T follicular helper cell (primary cell): ENCODE measurements at places on chromosomes 4 and X.

DNA sequence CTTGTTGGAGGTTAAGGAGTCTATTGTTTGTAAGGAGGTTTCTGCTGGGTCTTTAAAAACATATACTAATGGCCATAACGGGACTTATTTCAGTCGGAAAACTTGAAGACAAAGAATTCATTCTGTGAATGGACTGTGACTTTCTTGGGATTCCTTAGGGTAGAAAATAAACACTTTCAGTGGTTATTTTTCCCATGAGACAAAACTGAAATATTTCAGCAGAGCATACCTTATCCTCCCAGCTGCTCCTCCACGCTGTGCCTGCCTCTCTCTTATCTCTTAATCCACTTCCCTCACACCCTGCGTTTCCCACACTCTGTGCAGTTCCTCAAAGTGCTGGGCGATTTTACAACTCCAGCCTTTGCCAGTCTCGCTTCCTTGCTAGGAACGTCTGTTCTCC is 47.1 kb upstream of the SORBS2 start:
- no peak for DNase-seq

DNA sequence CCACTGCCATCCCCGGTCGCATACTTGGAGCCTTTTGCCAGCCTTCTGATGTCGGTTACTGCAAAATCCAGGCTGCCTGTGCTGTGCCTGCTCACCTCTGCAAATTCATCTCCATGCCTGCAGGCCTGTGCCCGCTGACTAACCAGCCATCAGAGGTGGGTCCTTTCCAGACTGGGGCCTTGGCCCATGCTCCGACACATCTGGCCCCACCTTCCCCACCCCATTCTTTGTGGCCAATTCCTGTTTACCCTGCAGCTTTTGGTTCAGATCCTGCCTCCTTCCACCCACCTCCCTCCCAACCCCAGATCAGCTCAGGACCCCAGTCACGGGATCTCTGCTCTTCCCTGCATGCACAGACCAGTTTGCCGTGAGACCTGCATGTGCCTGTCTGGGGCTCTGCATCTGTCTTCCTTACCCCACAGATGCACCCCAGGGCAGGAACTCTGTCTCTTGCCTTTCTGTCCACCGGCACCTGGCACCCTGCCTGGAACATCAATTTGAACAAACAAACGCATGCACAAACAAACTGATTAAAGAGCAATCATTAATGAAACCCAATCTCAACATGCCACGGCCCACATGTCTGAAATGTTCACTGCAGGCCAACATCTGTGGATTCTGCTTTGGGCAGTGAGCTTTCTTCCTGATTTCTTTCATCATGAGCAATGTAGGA is 112.8 kb upstream of the PSAPL1 start:
- DNase-seq, result no peak

GRCh38 chr4:19776021-19776459 is 475.7 kb upstream of the SLIT2 start:
- no peak for DNase-seq

DNA sequence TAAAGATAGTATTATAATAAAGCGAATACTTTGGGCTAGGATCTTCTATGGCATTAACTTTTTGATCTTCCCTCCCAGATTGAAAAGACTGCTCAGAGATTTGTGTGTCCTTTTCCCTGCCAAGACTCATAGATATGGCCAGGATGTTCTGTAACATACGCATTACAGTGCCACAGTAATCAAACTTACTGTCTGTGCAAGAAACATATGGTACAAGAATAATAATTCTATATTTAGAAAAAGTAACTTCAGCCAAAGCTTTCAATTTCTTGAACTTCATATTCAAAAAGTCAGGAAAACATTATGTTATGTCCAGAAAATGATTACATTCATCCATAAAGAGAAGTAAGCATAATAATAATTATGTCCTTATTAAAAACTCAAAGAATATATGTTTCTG is 100.9 kb upstream of the GUCY1A1 start:
- no peak for DNase-seq

DNA sequence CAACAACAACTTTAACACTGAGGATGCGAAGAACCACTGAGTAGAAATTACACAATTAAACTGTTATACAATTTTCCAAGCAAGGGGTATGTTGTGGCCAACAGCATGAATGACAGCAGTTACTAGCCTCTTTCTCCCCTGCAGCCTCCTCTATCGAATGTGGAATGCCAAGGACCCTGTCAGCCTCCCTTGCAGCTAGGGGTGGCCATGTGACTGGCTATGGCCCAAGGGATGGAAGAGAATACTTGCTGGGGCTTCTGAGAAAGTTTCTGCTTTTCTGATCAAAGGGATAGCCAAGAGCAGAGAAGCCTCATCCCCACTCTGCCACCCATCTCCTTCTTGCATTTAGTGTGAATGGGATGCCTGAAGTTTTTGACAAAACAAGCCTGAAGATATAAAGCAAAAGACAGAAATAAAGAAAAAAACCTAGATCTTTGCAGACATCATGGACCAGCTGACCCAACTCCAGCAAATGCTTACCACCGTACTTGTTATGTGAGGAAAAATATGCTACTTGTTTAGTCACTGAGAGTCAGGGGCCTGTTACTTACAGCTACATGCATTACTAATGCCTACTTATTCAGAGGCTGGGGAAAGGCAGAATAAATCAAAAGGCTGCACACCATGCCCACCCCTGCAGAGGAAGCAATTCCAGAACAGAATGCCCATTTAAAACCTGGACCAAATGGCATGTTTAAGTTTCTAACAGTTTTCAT is 32.0 kb downstream of the DCTD start:
- no peak for DNase-seq

- DNase-seq, result peak; percentile 24
Measured at GRCh38 chrX:103215425-103215991, 600 bp downstream of the BEX4 start.

DNA sequence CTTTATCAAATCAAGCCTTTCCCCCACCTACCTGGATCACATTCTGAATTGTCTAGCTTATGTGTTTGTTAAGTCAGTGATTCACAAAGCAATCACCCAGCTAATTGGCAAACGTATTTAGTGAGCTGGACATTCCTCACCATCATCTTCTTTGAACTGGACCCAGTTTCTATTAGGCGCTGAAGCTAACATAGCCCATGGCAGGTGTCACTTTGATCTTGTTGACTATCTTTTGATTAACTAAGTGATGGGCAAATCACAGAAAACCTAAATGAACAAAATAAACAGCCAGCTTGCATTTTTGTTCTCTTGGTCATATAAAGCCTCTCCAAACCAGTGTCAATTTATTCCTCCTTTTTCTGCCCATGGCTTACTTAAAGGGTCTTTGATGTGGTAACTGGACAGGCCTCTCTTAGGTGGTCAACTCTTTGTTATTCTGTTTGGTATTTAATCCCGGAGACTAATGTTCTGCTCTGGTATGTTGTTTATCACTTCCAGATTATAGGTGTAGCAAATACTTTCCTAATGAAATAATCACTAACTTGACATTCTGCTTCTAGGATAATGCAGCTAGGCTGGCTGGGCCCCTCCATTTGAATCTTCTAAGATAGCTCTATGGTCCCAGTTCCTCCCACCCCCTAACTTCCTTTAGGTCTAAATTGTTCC is 105.3 kb upstream of the SMIM10 start:
- DNase-seq, result no peak

DNA sequence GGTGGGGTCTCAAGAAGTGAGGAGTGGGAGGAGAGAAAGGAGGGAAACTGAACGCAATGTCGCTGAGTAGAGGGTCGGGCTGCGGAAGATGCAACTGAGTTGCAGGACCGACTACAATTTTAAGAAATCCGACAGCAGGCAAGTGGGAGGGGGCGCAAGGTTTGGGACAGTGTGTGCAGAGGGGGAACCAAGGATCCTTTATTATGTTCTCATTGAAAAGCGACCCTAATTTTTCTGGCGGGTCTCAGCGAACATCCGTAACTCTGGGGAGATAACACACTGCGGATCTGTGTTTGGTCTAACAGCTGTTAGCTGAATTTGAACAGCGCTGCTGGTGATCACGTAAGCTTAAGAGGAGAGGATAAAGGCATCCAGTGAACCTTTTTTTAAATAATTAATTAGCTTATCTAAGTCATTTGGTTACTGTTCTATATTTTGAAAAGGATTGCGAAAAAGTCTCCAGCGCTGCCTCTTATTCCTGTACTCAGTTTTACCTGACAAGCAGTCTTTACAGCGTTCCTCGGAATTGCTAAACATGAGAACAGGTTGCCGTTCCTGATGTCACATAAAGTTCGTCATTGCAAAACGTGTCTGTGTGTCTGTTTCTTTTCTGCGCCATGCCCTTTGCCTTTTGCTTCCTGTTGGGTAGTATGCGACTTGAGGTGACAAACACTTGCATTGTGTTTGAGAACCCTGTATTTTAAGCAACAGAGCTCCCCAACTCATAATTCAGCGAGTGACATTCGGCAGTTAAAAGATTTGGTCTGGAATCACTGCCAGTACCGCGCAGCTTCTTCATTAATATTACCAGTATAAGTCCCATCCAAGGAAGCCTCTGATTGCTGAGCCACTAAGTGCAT is 1.3 kb downstream of the HTR2C start:
- no peak for DNase-seq

DNA sequence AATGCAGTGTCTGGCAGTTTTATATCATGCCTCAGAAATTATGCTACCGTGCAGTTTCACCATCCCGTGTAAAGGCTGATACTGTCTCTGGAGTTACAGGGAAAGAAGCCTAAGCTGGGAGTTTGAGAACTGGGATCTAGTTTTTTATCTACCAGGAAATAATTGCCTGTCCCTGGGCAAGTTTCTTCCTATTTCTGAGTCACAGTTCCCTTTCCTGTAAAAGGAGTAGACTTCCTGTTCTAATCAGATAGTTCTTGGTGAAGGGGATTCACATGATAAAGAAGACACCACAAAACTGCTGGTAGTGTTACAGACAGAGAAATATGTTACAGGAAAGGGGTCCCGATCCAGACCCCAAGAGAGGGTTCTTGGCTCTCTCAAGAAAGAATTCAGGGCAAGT is 17.1 kb downstream of the HERC3 start:
- no peak for DNase-seq

GRCh38 chrX:71563921-71564320 is 14.3 kb upstream of the GCNA start:
- DNase-seq, result no peak

DNA sequence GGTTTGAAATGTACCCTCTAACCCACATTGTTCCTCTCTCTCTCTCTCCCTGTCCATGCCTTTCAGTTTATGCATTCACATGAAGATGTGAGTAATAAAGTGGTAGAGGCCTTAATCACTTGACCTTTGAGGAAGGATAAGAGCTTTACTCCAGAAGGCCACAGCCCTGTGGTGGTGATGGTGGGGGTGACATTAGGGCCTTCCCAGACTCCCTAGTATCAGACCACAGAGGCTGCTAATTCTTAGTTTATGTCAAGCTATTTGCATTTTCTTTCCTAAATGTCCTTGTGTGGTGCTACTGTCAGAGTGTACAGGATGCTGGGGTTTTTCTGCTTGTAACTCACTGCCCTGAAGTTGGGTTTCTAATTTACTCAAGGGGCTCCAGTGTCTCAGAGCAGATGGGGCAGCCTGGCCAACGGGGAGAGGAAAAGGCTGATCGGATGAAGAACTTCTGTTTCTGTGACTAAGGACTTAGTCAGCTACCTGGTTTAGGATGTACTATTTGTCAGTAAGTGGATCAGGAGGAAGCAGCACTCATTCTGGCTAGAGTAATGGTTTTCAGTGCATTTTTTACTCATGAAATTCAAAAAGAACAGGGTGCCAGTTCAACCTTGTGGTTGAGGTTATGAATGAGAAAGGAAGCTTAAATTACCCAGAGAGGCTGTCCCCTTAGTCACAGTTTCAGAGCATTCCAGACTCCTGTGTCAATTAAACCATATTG is 509.6 kb upstream of the DIPK2B start:
- no peak for DNase-seq

- no peak for DNase-seq
Measured at GRCh38 chr4:150574678-150575077, 7.3 kb upstream of the MAB21L2 start.

DNA sequence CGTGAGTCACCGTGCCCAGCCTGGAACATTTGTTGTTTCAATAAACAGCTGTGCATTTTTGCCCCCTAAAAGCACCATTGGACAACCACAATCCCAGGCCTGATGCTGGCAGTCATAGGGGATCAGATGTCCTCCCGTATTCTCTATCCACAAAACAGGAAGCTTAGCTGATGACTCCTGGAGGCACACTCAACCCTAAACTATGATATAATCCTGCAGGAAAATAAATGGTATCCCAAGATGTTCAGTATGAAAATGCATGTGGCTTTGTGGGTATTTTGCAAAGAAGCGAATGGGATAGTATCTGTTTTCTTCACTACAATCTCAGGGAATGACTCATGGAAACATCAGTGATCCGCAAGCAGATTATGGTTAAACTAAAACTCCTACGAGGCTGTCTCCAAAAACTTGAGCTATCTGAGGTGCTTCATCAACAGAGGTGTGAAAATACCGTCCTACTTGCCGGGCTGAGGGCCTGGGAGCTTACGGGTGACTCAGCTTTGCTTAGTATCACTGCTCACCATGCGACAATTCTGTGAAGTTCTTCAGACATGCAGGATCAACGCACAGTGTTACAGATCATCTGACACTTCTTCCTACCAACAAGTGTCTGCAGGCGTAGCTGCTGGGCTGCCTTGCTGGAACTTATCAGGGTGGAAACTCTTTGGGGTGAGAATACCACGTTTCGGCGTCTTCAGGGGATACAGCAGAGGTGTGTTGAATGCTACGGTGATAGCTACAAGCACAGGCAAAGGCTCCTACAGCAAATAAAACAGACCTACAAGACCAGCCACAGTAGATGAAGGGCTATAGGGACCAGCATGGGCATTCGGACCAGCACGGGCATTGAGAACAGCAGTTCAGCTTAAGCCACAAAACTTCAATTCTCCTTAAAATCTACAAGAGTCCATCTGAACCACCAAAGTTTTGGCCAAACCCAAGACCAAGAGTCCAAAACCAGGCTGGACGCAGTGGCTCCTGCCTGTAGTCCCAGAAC is 148.5 kb downstream of the DHRSX start:
- no peak for DNase-seq

DNA sequence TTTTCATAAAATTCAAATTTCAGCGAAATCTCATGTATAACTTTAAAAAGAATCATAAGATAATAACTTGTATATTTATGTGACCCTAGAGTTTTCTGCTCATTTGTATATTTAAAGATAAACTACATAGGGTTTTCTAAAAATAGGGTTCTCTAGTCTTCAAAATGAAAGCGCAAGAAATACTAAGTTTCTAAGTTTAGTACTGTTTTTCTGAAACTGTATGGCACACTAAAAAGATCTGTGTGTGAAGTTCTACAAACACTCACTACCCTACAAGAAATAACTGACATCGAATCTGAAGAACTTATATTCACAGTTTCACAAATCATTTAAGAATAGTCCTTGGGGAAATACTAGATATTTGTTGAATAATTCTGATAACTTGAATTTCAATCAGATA is 38.7 kb upstream of the NDST4 start:
- no peak for DNase-seq

GRCh38 chrX:77814210-77814609 is 28.2 kb upstream of the ATRX start:
- DNase-seq, result no peak

DNA sequence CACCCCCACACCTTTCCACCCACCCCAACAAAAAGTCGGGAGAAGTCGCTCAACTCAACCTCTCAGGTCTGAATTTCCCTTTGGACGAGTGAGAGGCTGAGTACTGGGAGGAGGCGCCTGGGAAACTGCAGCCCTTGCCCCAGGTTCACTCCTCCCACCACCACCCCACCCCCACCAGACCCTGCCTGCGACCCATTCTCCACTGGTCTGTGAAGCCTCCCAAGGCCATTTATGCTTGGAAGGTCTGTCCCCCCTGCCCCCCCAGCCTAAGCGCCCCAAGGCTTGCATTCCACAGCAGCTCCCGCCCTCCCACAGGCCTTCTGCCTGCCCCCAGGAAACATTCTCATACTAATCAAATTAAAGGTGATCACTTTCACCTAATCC is 27.2 kb downstream of the ELF4 start:
- DNase-seq, result no peak
